ENCODE measurements at places on chromosomes 6 and 20. TPM values are rescaled to one million over a fixed set of nuclear protein-coding genes. Genes with fewer than 3 reads are reported as not detected.

DNA sequence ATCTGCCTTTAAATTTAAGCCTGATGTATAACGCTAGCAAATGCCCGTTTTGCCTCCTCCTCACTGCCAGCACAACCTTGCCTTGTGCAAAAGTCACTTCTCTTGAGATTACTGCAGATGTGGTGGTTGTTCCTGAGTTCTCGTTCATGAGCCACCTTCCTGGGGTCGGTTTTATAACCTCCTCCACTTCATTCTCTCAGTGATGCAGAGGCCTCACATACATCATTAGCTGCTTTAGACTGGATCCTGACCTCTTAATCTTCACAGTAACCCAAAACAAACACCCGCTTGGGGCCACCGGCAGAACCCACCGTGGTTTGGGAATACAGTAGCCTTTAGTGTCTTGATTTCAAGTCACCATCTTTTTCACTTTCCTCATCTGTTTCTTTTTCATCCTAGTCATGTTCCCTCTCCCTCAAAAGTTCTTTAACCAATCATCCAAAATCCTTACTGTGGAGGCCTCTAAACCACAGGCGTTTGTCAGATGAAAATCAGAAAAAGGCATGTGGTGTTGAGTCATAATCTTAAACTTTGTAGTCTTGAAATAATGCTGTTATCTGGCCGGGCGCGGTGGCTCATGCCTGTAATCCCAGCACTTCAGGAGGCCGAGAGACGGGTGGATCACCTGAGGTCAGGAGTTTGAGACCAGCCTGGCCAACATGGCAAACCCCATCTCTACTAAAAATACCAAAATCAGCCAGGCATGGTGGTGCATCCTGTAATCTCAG lies 430.3 kb upstream of the SOX4 start:
- no peak for DNase-seq

- DNase-seq = no peak
Observed at GRCh38 chr6:167487749-167488664, 163.1 kb downstream of the TTLL2 start.

GRCh38 chr6:122730775-122731386 lies 48.6 kb upstream of the FABP7 start:
- DNase-seq = no peak

- no peak for DNase-seq
Observed at GRCh38 chr20:22615425-22615824, 31.1 kb upstream of the FOXA2 start.

DNA sequence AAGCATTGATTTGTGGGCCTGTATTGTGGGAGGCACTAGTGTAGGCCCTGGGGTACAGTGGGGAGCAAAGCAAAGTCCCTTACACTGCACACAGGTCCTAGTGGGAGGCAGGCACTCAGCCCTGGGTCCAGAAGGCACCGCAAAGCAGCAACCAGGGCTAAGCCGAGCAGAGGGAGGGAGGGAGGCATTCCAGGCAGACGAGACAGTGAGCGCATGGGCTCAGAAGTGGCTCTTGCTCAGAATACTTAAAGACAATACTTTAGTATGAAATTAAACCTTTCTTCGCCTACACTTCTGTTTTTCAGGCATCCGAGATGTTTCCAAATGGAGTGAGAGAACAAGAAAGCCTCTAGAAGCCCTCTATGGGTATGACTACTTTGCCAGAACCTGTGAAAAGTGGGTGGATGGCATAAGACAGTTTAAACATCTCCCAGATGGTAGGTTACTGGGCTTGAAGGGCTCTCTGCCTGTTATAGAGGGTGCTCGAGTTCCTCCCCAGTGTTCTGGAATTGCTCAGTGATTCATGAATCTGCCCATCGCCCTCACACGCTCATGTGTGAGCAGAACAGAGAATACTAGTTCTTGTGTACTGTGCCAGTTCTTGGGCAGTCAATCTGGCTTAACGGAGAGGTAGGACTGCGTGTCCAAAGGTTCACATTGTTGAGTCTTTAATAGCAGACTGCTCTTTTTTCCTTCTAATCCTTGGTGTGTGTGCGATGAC lies 18.7 kb downstream of the BPHL start:
- no peak for DNase-seq

NCR2 gene
- total RNA-seq = not detected

- no peak for DNase-seq
Observed at GRCh38 chr6:157989541-157990289, 8.1 kb downstream of the SYNJ2 start.

- no peak for DNase-seq
Observed at GRCh38 chr20:60200305-60200918, 242.2 kb downstream of the CDH26 start.

MTFR2 gene
- total RNA-seq = not detected

SLC26A8 gene
- not detected for total RNA-seq

Measured in lower leg skin (tissue), 4 donors.